Substantia nigra (tissue), 51 donors: ENCODE measurements at places on chromosomes 12 and 14.

DNA sequence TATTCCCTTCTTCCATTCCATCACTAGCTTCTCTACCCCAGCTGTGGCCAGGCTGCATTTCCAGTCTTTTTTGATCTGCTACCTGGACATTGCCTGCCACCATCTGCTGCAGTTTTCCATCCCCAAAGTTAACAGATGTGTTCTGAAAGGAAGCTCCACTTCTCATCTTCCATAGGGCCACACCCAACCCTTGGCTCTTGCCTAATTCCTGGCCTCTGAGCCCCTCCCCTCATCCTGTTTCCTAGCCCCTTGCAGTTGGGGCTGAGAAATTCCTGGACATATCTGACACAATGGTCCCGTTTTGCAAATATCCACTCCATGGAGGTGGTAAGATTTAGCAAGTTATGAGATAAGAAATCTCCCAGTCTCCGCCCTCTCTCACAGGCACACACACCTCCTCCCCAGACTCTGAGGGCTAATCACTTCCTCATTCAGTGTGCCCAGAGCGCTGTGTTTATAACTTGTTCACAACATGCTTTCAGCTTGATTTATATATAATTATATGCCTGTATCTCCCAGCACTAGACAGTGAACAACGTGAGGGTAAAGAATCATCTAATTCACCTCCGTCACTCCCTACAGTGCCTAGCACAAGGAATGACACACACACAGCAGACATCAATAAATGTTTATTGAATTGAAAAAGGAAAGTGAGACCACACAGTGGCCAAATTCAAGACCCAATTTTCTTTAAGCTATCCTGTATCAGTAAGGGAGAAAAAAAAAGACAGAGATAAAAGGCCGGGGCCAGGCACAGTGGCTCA, 13.4 kb downstream of the SMUG1 start:
- no peak for DNase-seq

DNA sequence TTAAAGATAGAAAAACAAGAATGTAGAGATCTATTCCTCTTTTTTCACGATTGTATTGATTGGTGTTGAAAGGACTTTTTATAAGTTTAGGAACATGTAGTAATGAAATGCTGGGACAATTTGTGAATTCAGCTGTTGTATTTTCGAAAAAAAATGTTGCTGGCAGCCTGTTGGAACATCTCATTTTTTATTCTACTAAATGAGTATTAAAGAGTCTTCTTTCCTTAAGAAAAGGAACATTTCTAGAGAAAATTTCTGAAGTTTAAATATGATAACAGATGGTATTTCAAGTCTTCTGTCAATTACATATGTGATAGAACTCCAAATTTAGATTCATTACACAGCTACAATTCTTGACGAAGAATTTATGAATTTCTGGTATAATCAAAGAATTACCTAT, 189.6 kb downstream of the TMEM117 start:
- DNase-seq: no peak

DNA sequence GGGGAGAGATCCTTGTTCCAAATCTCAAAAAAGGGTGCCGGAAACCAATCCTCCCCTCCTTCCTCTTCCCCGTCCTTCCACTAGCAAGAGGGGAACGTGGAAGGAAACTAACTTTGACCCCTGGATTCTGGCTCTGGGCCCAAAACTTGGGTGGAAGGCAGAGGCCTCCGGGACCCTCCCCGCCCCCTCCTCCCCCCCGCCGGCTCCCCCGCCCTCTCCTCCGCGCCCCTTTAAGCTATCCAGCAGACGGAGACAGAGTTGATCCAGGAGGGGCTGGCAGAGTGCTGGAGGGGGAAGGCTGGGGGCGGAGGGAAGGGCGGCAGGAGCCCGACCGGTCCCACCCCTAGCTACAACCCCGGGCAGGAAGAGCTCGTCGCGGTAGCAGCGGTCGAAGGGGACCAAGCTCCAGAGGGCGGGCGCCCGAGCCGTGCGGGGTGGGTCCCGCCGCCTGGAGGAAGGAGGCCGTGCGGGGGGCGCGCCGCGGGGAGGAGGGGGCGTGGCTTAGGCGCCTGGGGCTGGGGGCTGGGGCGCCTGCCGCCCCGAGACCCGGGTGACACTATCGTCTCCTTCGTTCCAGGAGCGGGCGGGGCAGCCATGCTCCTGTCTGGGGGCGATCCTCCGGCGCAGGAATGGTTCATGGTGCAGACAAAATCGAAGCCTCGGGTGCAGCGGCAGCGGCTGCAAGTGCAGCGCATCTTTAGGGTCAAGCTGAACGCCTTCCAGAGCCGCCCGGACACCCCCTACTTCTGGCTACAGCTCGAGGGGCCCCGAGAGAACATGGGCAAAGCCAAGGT, at the start of gene NYNRIN:
Gene NYNRIN (plus strand): TSS at position 351 of the 794 bp plus-strand sequence. CDS start 244 bp downstream, at position 595.
- DNase-seq: no peak

DNA sequence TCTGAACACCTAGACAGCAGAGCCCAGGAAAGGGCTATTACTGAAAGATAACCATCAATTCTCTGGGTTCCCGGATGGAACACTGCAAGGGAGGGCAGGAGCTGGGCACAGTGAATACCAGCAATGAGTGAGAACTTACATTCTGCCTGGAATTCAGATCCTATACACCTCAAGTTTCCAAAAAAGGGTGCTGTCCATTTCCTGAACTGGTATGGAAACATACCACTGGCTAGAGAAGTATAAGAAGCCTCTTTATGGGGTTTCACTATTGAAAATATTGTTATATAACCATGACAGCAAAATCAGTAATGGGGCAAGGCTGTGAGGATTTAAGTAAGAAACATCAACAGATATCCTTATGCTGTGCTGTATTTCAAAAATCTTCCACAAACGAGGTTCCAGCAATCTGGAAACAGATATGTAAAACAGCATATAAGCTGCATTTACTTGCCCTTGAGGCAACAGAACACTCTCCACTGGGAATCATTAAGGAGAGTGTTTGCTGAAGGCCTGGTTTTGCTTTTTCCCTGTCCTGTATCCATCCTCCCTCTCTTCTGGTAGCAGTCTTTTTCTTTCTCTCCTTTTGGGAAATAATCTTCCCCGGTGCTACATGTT, 53.3 kb upstream of the GTF2A1 start:
- DNase-seq: no peak

GRCh38 chr12:49632986-49633702, 9.8 kb downstream of the PRPF40B start:
- no peak for DNase-seq

GRCh38 chr12:65742018-65743010, 82.0 kb upstream of the HMGA2 start:
- DNase-seq: no peak

GRCh38 chr12:55314043-55314442, at the start of gene OR6C1:
TSS of gene OR6C1 (plus strand) at chr12:55314343. CDS start at chr12:55320600, 6,257 bp downstream.
- DNase-seq: no peak

DNA sequence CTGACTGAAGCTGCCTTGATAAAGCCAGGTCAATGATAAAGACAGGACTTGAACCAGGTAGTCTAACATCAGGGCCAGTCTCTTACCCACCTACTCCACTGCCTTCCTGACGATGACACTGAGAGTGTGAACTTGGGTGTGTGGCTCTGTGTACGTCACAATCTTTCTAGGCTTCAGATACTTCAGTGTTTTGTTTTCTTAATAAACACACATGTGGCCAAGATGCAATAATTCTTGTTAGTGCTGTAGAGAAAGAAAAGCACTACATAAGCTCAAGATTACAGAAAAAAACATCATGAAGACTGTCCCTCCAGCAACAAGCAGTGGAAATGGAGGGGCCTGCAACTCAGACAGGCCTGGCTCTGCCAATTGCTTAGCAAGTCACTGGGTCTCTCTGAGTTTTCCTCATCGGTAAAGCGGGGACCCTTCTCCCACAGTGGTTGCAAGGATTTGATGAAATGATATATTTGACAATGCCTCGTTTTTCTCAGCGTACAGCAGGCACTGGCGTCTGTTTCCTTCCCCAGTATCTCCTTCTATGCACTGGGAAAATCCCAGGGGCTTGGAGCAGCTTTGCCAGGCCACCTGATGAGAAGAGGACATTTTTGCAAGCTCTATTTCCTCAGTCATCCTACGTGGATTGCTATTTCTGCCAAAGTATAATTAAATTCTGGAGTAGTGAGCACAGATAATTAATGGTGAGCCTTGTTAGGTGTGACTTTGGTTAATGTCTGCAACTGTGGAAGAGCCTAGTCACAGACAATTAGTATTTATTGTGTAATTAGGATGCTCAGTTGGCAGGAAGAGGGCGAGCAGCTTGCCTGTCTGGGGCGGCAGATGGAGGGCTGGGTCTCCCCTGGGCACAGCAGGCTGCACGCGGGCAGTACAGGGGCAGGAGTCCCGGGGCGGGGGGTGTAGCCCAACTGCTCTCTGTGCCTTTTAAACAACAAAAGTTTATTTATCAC, 55.8 kb upstream of the CHGA start:
- DNase-seq: no peak

- DNase-seq: no peak
These were observed 364.5 kb downstream of the PAWR start for GRCh38 chr12:79326222-79326621.

DNA sequence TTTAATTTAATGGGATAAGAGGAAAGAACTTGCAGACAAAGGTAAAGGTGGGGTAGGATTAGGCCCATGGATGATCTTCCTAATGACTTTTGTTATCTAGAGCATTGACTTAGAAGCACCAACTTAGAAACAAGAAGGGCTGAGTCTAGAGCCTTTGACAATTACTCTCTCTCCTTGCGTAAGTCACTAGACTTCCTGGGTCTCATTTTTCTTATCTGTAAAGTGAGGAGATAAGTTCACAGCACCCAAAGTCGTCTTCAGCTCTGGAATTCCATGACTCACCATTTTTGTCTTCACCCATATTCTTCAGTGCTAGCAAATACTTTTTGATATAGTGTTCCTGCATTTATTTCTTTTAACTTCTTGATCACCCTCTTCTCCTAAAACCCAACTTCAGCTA, 75.7 kb downstream of the SSPN start:
- no peak for DNase-seq

DNA sequence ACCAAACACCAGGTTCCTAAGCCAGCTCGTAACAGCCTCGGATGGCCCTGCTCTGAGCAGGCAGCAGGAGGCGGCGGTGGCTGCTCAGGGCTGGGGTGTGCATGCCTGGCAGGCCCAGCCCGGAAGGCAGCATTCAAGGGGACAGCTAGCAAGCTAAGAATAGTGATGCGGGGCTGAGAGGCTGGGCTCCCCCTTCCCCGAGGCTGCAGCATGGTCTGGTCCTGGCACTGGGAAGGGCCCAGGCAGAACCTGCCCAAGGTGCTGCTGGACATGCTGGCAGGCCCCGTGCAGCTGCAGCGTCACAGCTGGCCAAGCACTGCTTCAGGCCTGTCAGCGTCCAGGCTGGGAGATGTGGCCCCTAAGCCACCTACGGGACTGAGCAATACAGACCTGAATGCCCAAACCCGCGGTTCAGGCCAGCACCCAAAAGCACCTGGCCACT, 26.4 kb upstream of the NUDT14 start:
- DNase-seq: no peak

DNA sequence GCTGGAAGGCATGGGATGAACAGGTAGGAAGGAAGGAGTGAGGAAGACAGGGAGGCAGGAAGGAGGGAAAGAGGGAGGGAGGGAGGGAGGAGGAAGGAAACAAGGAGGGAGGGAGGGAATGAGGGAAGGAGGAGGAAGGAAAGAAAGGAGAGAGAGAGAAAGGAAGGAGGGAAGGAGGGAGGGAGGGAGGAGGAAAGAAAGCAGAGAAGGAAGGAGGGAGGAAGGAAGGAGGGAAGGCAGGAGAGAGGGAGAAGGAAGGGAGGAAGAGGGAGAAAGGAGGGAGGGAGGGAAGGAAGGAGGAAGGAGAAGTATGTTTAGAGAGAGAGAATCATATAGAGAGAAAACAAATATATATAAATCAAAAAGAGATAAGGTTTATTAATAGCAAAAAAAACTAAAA, 175.9 kb upstream of the FOXN3 start:
- no peak for DNase-seq

DNA sequence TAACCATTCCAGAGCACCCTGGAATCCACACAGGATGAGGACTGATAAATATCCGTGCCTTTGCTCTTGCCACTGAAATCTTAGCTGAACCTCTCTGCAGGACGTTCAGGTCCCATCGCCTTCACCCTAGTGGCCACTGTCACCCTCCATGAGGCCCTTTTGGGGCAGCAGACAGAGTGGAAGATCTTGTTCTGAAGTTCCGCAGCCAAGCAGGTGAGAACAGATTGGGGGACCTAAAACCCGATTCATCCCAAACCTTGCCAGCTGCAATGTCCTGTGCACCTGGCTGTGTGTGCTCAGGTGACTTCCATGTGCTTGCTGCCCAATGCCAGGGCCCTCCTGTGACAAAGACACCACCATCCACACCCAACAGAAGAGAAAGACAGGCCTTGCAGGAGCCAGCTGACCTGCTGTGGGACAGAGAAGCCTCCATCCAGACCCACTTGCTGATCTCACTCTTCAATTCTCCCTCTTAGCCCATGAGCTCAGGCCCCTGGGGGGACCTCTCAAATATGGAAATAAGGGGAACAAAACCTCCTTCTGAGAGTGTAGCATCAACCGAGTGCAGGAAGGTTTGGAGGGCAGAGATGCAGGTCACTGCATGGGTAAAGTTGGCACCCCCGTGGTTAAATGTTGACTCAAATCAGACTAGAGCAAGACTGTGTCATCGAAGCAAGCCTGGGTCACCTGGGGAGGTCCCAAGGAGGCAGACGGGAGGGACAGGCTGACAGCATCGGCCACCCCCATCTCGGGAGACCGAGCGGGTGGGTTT, 308.7 kb upstream of the DIO3 start:
- no peak for DNase-seq

DNA sequence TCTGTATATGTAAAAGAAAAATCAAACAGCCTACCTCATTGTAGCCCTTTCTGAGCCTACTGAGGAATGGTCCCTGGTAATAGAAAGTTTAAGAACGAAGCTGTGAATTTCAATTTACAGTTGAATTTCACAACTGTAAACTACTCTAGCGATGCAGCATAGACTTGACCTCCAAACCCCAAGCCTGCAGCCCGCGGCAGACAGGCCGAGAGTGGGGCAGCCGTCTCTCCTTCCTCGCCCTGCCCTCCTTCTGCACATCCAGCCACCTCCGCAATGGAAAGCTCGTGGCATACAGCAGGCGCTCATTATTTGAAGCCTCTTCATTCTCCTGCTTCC, 15.3 kb downstream of the RNASE2 start:
- DNase-seq: no peak

- DNase-seq: no peak
These were observed 260.0 kb upstream of the PLEKHG7 start for GRCh38 chr12:92442782-92443181.

DNA sequence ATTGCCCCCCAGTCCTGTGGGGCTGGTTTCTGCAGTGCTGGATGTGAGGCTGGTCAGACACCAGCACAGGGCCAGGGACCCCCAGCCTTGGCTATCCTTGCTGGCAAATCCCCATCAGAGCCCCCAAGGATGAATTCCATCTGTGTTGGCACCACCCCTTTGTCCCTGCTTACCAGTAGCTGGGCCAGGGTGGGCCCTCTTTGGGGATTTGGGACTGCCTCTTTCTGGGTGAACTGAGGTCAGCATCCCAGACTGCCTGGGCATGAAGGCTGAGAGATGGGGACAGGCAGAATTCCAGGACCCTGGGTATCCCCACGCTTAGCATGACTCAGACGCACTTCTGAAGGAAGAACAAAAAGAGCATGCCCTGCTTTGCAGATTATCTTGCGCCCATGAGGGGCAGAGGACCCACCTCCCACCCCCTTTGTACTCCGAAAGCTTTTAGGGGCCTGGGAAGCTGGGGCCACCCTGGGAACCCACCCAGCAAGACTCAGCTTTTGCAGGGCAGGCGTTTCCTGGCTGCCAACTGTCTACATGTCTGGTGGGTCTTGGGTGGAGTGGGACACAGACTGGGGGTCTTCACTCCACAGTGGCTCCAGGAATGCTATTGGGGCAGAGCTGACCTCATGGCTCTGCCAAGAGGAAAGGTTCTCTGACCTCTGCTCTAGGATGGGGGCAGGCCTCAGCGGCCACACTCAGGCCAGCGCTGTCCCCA, 26.8 kb downstream of the RFLNA start:
- DNase-seq: no peak

- DNase-seq: no peak
These were observed 159.3 kb downstream of the DAD1 start for GRCh38 chr14:22429546-22430294.
